GOT3 (cell line): ENCODE measurements at places on chromosomes 6 and 20.
A peak's percentile ranks its signal among the peaks of the same experiment; 100 is the strongest.

GRCh38 chr6:122408240-122408639, 8.8 kb downstream of the HSF2 start:
- no peak for DNase-seq

GRCh38 chr6:105892577-105893262, 193.4 kb upstream of the PRDM1 start:
- no peak for DNase-seq

DNA sequence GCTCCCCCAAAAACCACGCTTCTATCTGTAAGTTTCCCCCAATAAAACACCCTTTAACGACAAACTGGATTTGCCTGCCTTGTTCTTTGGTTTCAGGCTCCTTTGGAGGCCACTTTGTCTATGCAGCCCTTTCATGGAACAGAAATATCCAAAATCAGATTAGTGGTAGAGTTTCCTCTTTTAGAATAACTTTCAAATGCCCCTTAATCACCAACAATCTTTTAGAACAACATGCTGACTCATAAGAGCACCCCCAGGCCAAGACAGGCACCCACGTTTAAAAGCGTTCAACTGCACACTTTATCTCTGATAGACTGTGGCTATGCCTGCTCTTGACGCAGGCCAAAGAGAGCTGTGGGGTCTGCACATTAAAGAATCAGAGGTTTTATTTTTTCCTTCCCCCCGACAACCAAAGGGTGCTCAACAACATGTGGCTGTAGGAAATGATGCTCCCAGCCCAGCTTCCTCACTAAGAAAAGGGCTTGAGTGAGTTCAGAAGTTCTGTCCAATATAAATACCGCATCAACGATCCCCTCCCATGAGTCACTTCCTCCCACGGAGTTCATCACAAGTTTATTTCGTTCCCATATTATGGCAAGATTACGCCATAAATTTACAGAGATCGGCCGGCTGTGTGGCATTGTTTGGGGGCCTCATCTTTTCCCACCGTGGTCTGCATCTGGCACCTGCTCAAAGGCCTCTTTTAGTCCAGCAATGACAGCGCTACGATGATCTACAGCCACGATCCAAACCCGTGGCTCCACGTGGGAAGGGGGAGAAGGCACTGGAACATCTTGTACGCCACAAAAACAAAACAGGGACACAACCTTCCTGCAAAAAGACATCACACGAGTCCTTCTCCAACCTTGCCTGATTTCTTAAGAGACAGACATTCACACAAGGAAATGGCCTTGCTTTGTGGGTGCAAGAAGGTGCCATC, 88.8 kb upstream of the NFATC2 start:
- DNase-seq = peak; percentile 63

- DNase-seq = no peak
These were observed 226.4 kb upstream of the ZNF217 start for GRCh38 chr20:53819973-53820451.

DNA sequence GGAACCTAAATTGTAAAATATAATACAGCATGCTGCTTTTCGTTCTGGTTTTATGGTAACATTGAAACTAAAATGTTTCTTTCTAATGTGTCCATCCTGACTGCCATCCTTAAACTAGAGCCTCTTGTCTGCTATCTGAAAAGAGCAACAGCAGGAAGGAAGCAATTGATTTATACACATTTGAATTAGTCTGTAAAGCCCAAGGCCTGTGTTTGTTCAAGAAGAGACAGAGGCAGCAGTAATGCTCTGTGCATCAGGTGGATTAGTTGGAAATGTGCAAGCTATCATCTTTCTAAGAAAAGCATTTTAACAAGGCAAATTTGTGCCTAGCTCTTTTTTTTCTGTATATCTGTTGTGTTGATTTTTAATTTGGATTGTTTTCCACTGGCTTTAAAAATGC, 128.6 kb downstream of the SCAF8 start:
- DNase-seq = no peak

DNA sequence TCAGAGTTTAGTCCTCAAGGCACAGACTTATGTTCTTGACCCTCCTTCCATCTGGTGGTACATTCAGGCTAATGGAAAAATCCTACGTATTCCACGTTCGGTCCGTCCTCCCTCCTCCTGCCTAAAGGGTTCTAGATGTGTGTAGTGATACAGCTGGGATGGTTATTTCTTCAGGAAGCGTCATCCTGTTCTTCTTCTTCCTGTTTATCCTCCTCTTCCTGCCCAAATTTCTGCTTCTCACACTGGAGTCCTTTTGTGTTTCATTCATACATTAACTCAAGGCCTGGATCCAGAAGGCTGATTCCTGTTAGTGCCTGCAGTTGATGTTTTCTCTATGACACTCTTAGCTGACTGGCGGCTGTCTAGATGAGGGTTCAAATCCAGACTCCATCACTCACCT, 16.8 kb upstream of the UNC93A start:
- DNase-seq = no peak

DNA sequence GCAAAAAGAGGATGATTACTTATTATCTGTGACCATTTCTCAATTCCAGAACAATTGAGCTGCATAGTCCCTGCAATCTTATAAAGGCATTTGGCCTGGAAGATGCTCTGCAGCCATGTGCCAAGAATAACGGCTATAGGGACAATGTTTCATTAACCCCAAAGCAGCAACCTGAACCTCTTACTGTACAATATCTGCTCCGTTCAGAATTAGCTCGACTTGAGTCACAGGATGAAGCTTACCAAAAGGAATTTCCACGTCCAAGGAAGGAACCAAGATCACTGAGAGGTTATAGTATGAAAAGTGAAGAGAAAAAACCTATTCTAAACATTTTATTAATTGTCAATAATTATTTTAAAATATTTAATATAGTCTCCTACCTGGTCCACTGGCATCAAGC, 167.3 kb upstream of the GMDS start:
- DNase-seq = no peak

- DNase-seq = no peak
These were observed 18.5 kb upstream of the FAM184A start for GRCh38 chr6:119096721-119097565.

- no peak for DNase-seq
These were observed 78.0 kb upstream of the BMP2 start for GRCh38 chr20:6689339-6689973.

DNA sequence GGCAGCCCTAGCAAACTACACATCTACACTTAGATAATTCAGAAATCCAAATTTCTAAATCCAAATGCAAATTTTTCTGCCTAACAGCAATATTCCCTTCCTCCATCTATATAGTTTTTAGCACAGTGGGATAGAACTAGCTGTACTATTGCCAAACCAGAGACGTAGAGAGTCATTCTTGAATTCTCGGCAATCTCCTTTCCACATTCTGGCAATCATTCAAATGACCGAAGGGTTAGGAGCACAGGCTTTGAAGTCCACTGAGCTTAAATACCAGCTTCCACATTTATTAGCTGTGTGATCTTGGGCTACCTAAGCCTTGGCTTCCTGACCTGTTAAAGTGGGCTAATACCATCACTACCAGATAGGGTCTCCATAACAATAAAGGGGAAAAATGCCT, 3.1 kb upstream of the RPS12 start:
- DNase-seq = no peak

DNA sequence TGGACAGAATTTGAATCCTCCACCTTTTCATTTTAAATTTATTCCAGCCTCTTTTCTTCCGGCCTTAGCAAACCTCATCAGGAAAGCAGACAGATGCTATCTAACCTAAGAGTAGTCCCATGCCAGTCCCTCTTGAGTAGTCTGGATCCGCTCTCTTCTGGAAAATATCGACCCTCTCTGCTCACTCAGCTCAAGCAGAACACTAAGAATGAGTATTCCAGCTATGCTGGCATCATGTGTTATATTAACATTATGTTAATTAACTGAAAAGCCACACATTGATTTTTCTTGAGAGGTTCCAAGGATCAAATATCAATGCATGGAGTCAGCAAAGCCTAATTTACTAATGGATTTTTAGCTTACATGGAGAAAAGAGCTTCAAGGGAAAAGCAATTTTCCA, 161.4 kb downstream of the ID4 start:
- DNase-seq = no peak

DNA sequence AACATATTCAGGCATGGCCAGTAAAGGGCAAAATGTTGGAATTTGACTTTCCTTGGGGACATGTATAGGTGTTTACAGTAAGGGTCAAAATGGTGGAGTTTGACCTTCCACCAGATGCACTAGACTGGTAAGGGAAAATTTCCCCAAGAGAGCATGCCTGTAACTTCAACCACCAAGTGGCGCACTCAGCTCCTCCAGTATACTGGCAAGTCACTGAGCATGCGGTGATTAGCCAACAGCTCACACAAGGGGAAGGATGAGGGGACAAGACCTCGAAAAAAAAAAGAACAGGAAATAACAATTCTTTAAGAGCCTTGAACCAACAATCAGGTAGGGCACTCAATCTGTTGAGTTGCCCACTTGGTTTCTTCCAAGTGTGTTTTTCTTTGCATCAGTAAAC, 140.9 kb downstream of the EYS start:
- no peak for DNase-seq

GRCh38 chr6:22433745-22434144, 135.6 kb upstream of the HDGFL1 start:
- DNase-seq = no peak

GRCh38 chr20:52269321-52269720, 77.7 kb upstream of the ZFP64 start:
- no peak for DNase-seq

- DNase-seq = no peak
These were observed 298.8 kb downstream of the FOXA2 start for GRCh38 chr20:22285555-22285954.

- DNase-seq = no peak
These were observed 32.2 kb upstream of the MYB start for GRCh38 chr6:135148889-135149288.

DNA sequence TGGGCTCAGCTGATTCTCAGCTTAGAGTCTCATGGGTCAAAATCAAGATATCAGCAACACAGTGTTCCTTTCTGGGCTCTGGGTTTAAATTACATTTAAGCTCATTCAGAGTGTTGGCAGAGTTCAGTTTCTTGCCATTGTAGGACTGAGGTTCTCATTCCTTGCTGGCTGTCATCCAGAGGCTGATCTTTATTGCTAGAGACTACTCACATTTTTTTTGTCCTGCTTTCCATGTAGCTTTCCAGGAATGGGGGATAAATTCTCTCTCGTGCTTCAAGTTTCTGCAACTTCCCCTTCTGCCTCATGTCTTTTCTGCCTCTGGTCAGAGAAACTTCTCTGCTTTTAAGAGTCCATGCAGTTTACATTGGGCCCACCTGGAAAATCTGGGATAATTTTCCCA, 86.9 kb downstream of the RFX6 start:
- no peak for DNase-seq

- DNase-seq = no peak
These were observed 54.1 kb upstream of the SASH1 start for GRCh38 chr6:148288541-148288940.

GRCh38 chr6:6695625-6696276, 107.2 kb downstream of the LY86 start:
- no peak for DNase-seq

GRCh38 chr20:58005581-58006345, 222.7 kb downstream of the ANKRD60 start:
- DNase-seq = no peak

DNA sequence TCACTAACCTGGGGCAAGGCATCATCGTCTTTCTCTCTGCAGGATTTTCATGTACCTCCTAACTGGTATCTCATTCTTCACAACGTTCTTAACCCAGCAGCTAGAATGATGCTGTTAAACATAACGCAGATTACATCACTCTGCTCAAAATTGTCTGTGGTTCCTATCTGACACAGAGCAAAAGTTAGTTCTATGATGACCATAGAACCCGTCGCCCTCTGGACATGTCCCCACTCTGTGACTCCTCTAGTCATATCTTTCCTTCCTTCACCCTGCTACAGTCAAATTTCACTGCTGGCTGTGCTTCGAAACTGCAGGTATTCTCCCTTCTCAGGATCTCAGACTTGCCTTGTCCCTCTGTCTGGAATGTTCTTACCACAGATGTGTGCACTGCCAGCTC, 87.4 kb upstream of the TPD52L1 start:
- no peak for DNase-seq

GRCh38 chr6:110951986-110952794, 6.3 kb upstream of the GTF3C6 start:
- DNase-seq = no peak

GRCh38 chr6:15962449-15962764, 166.5 kb upstream of the MYLIP start:
- no peak for DNase-seq

DNA sequence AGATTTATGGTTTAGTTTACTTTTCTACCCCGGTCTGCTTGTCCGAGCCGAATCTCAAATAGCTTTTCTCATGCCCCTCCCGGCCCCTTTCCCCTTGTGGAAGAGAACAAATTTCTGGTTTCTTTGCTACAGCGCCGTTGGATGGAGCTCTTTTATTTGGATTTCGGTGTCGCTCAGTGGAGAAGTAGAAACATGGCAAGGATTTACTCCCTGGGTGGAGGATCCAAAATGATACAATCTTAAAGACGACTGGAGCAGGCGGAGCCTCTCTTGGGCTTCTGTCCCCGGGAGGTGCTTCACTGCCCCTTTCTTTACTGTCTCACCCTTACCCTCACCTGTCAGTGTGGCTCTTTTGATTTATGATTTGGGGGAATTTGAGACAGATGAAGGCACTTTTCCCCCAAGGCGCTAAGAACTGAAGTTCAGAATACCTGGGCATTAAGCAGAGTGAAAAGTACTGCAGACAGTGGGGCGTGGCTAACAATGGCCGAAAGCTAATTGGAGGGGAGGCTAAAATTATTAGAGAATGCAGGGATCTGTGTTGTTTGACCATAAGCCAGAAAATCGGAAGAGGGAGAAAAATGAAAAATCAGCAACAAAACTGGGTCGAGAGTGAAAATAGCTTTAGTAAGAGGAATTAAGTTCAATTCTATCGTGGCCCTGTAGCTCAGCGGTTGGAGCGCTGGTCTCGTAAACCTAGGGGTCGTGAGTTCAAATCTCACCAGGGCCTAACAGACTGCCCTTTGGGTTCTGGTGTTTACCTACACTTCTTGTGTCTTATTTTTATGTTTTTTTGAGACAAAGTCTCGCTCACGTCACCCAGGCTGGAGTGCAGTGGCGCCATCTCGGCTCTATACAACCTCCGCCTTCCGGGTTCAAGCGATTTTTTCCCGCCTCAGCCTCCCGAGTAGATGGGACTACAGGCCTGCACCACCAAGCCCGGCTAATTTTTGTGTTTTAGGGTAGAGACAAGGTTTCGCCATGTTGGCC, 145.1 kb upstream of the ZNF184 start:
- DNase-seq = no peak

GRCh38 chr6:219641-220198, 72.6 kb upstream of the DUSP22 start:
- DNase-seq = peak; percentile 12
